Activated CD4-positive, CD25-positive, alpha-beta regulatory T cell (primary cell): ENCODE measurements at places on chromosomes 3 and 15.

- no peak for DNase-seq
Observed at GRCh38 chr15:93179072-93179471, 90.1 kb upstream of the RGMA start.

DNA sequence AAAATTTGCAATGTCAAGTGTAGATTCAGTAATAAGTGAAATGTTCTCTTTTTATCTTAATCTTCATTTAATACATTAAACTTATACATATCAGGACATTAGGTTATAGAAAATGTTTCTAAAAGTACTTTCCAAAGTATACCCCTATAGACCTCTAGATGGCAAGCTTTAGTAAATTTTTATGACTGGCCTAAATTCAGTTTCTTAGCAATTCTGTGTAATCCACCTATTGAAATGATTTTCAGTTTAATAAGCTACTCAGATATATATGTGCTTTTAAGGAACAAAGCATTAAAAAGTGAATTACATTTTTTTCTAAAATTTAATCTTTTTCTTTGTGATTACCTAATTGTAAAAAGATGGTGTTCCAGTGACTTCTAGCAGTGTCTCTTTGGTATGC, 342.2 kb downstream of the GBE1 start:
- DNase-seq = no peak

DNA sequence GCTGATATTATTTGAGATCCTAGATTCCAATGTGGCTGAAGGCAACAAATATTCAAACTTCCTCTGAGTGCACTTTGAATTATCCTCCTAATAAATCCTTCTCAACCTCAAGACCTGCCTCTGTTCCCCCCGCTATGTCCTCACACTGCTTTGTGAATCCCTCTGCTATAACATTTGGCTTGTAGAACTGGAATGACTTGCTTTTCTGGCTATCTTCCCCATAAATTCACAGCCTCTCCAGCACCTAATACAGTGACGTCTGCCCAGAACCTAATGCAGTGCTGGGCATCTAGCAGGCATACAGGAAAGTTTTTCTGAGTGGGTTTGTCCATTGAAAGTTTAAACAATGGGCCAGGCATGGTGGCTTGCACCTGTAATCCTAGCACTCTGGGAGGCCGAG, 643.9 kb upstream of the ADAMTS9 start:
- no peak for DNase-seq

- no peak for DNase-seq
Observed at GRCh38 chr3:46233194-46233593, 9.1 kb upstream of the CCR3 start.

DNA sequence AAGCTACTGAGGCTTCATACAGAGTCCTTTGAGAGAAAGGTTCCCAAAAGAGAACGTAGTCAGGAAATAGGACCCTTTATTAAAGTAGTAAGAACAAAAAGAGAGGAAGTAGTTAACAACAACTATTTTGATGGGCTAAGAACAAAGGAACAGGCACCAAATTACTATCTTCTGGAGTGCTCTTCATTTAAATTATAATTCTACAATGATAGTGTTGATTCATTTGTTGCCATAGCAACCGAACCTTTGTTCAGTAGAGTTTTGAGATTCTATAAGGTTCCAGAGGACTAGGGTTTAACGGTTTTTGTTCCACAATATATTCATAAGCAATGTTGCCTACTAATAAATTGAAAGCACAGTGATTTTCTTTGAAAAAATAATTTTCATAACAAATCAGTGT, 78.8 kb downstream of the CMSS1 start:
- no peak for DNase-seq

DNA sequence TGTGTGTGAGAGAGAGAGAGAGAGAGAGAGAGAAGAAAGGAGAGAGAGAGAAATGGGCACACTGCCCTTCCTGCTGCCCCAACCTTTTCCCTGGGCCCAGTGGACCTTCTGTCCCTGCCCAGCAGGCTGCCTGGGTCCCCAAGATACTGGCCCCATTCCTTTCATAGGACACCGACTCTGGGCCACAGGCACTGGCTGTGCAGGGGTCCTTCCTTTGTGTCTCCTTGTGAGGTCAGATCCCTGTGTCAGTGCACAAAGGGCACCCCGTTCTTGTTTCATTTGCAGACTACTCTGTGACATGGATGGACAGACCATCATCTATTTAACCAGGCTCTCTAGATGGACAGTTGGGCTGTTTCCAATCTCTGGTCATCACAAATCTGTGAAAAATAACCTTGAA, 21.3 kb upstream of the KLF13 start:
- no peak for DNase-seq
